HT1080 (cell line): ENCODE measurements at places on chromosomes 5 and 9. TPM values are rescaled to one million over a fixed set of nuclear protein-coding genes. Genes with fewer than 3 reads are reported as not detected.

- DNase-seq: no peak
Measured at GRCh38 chr5:32520972-32521371, 64.4 kb upstream of the SUB1 start.

The PRLR gene
- total RNA-seq: 0.34 and 1.7 TPM in 2 replicates

DNA sequence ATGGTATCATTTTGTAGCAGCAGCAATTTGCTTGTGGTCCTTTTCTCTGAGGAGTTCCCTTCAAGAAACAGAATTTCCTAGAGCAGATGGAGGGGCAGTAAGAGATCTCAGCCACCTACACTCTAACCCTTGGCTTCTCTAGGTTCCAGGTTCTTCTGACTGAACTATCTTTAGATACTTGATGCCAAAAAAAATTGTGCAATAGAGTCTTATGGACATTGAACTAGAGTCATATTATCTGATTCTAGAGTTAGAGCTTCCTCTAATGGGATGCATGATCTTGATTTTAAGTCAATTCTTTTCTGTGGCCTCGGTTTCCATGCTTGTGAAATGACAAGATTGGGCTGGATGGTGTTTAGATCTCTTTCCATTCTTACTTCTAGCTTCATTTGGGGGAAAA, 142.8 kb downstream of the EGFLAM start:
- no peak for DNase-seq

DNA sequence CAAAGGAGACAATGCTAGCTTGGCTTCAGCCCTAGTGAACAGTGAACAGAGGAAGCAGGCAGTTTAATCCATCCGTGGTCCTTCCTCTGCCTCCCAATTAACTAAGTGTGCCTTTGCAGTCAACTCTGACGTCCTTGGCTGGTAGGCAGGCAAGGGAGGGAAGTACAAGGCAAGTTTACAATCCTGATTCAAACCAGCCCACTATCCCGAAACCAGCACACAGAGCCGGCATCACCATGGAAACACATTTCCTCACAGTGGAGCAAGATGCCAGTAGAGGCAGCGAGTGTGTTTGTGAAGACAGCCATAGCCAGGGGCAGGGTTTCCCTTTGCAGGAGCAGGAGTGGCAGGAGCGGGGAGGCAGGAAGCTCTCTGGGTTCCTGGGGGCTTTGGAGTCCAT, 73.9 kb downstream of the GOLPH3 start:
- DNase-seq: no peak

GRCh38 chr9:118459913-118460312, 755.7 kb downstream of the TLR4 start:
- DNase-seq: no peak

DNA sequence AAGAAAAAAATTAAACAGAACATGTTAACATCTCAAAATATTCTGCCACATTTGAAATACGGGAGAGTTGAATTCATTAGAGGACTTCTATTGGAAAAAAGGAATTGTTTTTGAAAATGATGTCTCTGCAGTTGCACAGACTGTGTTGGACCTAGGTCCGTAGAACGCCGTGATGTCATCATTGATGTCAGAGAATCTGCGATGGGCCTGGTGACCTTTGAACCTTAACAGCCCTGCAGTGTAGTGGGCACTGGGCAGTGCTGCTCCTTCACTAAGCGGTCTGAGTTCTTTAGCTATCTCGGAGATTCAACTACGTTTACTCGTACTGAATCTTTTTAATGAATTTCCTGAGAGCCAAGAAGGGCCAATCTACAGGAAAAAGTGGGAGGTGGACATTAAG, at the start of gene FAM170A:
FAM170A (plus strand) TSS at position 220 of the 400 bp plus-strand sequence. CDS start 211 bp downstream, outside the sequence.
- DNase-seq: no peak

GRCh38 chr9:87959916-87960581, 14.3 kb downstream of the CDK20 start:
- DNase-seq: no peak

DNA sequence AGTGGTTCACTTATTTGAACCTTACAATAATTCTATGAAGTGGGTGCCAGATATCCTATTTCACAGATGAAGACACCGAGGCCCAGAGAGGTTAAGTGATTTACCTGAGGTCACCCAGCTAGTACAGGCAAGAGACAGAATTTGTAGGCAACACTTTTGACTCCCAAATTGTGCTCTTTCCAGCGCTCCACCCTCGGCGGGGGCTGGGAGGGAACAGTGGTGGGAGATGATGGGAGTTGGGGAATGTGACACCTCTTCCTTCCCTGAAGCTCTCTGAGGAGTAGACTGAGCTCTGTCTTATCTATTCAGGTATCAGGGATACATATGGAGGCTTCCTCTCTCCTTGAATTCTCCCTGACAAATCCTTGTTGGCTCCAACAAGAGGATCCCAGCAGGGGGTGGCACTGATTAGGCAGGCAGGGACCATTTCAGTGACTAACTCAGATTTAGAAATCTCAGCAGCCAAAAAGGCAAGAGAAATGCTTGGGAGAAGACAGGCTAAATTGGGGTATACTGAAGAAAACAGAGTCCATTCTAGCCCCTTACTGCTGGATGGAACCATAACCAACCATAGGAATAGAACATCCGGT, 95.8 kb upstream of the PANK3 start:
- no peak for DNase-seq

The SH3TC2 gene
- total RNA-seq: 22.1 and 24.0 TPM in 2 replicates

DNA sequence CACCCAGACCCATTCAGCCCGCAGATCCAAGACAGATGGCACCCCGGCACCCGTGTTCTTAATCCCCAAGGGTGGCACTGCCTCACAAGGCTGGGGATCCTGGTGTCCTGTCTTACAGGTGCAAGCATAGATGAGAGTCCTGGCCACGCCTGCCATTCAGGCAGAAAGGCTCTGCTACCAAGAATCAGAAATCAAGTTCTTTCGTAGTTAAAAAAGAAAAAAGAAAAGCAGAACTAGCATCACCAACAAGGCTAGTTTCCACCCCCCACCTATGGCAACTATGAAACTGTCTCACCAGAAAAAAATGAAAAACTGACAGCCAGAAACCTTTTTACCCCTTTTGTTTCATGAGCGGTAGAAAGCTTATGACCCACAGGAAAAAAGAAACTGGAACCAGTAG, 170.4 kb downstream of the SYK start:
- DNase-seq: no peak
